ENCODE measurements at places on chromosomes 7 and 10.

DNA sequence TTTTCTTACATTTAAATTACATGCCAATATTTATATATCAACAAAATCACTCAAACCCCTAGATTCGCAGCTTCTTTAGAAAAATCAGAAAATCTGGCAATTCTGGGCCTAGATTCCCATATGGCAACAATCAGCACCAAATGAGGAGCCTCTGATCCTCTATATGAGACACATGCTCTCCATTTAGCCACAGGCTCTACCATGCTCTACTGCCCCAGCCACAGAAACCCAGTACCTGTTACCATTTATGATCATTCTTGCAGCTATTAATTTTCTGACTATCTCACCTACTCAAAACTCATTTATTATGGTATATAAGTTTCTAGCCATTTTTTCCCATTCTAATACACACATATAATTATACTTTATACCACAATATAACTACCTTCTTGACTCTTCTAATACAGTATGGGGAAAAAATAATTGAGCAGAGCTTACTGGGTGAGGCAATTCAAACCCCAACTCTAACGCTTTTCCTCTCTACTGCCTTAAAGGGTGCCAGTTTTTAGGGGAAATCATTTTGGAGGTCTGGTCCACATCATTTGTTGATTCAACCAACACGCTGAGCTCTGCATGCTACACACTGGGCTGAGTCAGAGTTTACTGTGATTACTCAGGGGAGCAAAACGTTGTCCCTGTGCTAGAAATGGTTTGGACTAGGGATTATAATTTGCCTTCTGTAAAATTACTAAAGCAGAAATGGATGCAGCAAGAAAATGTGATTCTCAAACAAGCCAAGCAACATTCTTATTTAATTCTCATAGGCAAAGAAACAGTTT, 11.6 kb downstream of the PDLIM1 start:
- DNase-seq, result no peak

DNA sequence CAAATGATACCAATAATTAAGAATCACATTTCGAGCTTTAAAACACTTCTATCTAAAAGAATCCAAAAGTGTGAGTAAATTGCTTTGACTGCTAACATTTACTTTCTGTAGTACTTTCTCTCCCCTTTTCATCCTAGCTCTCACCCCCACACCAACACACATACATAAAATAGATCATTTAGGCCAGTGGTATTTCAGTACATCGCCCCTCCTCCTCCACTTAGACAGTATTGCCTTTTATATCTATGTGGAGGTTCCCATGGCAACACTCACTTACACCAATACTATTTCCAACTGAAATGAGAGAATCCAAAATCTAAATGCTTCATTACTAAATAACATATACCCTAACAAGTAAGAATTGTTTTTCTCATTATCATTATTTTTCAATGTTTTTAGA, 58.9 kb downstream of the HIBADH start:
- peak; percentile 37 for DNase-seq

- DNase-seq, result no peak
These were observed 75.9 kb downstream of the SH2D4B start for GRCh38 chr10:80613466-80614170.

GRCh38 chr7:126370038-126370668, 882.6 kb downstream of the GRM8 start:
- no peak for DNase-seq

GRCh38 chr7:72244826-72245398, 167.2 kb downstream of the CALN1 start:
- no peak for DNase-seq

- DNase-seq, result no peak
These were observed 12.2 kb downstream of the CLRN3 start for GRCh38 chr10:127880557-127880956.

DNA sequence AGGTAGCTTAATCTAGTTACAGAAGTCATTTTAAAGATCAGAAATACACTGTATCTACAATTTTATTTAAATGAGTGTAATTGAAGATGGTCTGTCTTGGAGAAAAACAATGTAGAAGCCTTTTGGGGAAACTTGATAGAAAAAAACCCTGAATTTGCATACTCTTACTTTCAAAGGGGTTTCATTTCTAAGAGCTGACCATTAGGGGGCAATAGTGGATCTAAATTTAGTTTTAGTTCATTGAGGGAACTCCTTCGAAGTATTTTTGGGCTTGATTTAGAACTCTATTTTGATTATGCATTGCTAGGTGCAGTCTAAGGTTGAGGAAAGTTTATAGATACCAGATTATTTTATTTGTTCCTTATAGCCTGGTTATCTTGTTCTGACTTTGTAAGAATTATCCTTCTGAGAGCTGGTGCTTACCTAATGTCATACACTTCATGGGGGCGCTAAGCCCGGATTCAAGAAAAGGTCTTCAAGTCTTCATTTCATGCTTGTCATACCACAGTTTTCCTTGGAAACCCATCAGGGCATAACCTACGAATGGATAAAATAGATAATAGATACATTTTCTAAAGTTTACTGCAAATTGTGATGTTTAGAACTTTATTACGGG, 69.1 kb upstream of the MXI1 start:
- peak; percentile 85 for DNase-seq

- no peak for DNase-seq
These were observed 92.2 kb downstream of the GATA3 start for GRCh38 chr10:8146650-8147049.

DNA sequence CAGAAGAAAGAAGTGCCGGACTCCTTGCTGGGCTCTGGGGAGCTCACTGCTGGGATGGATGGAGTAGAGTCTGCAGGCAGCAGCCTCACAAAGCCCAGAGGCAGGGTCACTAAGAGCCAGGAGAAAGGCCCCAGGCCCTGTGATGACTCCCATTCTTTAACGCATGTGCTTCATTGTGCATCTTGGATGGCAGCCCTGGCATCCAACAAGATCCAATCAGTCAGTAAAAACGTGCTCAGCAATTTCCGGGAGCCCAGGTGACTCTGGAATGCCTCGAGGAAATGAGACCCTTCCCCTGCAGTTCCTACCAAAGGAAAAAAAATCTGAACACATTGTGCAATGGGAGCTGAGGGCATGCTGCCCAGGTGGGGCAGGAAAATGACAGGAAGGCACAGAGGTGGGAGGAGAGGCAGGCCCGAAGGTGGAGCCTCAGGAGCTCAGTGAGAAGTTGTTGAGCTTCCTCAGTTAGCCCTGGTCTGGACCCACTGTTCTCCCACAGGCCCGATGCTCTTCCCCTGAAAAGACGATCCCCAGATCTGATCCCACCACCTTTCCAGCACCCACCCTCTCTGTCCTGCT, 60.7 kb upstream of the TMEM72 start:
- DNase-seq, result no peak

- no peak for DNase-seq
These were observed 185.4 kb upstream of the ANK3 start for GRCh38 chr10:60575105-60575504.

DNA sequence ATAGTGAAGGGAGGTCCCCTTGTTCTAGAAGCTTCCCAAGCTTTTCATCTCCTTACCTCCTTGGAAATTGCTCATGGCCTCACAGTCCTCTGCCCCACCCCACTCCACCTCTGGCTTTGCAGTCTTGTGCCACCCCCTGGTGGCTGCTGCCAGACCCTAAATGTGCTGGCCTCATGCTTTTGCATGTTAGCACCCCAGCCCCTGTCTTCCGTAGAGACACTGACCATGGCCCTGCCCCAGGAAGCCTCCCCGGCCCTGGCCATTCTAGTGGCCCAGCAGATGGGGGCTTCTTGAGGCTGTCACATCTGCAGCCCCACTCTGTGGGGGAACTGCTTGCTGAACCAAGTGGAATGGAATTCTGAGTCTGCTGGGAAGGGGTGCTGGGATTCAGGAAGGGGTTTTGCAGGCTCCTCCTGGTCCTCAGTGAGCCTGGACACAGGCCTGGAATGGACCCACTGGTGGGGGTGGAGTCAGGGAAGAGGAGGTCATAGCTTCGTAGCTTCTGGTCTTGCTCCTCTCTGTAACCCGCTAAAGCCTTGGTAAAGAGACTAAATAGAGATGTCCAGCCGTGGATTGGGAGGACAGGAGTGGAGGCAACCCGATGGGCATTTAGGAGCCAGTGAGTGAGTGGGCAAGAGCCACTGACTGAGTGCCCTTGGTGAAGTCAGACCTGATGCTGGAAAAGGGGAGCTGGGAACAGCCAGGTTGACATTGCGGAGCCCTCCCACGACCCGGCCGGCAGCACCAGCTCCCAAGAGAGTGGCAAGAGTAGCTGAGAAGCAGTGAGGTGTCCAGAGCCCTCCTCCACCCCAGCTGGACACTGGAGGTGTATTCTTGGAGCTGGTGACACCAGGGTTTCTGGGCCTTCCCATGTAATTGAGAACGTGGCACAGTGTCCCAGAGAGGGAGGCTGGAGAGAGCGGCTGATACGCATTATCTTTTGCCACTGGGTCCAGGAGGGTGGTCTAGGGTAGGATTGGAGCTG, 20.9 kb downstream of the RAMP3 start:
- no peak for DNase-seq

GRCh38 chr10:120749072-120749471, 102.1 kb upstream of the WDR11 start:
- no peak for DNase-seq

DNA sequence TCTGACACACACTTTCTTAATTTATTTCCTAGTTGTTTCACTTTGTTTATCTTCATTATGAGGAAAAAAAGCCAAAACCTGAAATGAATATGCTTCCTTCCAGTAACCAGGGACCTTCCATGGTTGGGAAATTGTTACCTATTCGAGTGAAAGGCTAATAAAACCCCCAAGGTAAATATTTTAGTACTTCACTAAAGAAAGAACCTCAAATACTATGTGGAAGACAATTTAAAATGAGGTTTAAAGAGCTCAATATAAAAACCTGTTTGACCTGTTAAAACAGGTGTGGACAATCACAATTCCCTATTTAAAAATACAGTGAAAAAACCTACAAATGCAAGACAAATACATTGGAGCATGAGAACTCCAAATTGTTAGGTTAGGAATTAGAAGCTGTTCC, 192.6 kb downstream of the CFTR start:
- peak; percentile 35 for DNase-seq

GRCh38 chr7:116806046-116806944, 56.1 kb upstream of the CAPZA2 start:
- no peak for DNase-seq

- DNase-seq, result no peak
These were observed 94.3 kb downstream of the AUTS2 start for GRCh38 chr7:69692611-69693010.

DNA sequence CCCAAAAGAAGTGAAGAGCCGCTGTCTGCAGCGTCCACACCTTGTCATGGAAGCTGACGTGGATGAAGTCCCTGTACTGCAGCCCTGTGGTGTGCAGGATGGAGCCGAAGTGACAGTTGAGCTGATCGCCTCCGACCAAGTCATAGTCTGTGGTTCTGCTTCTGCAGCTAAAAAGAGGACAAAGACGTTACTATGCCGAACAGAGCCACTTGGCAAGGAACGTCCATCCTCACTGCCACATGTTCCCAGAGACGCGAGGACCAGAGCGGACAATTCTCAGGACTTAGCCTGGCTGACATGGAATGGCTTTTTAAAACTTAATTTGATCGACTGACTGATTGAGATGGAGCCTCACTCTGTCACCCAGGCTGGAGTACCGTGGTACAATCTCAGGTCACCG, 21.8 kb downstream of the DAGLB start:
- DNase-seq, result no peak

- DNase-seq, result peak; percentile 58
These were observed 18.0 kb downstream of the PURB start for GRCh38 chr7:44867073-44867995.

DNA sequence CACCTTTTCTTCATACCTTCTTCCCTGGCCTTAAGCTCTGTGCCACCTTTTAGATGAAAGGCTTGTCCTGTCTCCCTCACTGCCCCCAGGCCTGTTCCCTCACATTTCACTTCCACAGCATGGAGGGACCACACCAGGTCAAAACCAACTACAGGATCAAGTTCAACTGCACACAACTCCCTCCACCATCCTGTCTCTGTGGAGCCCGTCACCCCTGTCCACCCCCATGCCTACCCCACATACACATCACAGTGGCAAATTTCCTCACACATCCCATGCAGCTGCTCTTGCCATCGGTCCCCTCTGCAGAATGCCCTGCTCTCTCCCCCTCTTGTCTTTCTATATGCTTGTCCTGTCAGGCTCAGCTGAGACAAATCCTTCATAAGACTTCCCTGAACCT, 154.1 kb downstream of the USP6NL start:
- no peak for DNase-seq

GRCh38 chr7:90488220-90488619, 18.8 kb downstream of the PTTG1IP2 start:
- no peak for DNase-seq

DNA sequence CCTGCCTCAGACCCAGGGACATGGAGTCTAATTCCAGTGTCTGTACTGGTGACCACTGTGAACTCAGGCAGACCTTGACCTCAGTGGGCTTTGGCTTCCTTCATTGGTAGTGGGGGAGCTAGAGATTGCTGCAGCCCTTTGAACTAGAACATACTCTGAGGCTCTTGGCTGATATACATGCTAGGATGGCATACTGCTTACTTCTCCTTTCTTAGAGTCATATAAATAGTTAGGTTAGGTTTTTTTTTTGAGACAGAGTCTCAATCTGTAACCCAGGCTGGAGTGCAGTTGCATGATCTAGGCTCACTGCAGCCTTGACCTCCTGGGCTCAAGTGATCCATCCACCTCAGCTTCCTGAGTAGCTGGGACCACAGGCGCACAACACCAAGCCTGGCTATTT, 49.7 kb downstream of the TMEM178B start:
- no peak for DNase-seq

DNA sequence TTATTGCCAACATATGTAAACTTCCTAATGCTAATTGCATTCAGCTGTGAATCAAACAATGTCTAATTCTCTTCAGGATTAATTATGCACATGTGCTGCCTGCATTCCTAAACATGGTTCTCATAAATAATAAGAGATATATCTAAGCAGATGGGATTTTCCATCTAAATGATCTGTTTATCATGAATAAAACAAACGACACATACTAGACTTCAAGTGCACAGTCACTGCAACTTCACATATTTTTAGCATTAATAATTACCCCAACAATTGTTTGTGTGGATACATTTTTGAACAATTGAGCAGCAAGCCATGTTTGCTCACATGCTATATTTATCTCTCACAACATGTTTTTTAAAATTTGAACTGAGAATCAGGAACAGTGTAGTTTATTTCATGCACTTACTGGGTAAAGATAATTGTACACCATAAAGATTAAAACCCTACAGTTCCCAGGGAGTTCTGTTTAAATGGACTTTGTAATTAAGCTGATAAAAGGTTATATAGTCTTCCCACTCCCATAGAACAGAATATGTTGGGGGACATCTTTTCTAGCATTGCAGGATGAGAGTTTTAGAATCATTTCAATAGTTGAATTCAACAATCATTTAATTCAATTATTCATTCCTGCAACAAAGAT, 378.5 kb downstream of the MDFIC start:
- no peak for DNase-seq

- no peak for DNase-seq
These were observed 818 bp upstream of the SUPV3L1 start for GRCh38 chr10:69179089-69179742.

GRCh38 chr7:99033765-99034164, 110.1 kb downstream of the SMURF1 start:
- DNase-seq, result no peak

GRCh38 chr7:70835658-70836057, 296.3 kb upstream of the GALNT17 start:
- no peak for DNase-seq

Data from tongue (tissue), 3 donors.